NCI-H446 (cell line): ENCODE measurements at places on chromosomes 5 and 9.

DNA sequence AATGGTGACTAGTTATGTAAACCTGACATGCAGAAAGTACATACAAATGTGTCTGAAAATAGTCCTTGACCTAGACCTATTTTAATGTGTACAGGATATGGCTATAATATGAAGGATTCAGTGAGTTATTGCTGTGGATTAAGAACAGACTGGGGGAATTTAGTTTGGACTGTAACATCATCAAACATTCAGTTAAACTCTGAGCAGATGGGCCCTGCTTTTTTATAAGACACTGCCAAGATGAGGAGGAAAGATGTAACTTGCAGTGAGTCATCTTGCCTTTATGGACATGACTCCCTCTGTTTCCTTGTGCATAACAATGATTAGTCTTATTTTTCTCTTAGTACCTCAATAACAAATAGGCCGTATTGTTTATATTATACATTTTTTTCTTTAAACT is 12.2 kb downstream of the PPP3R2 start:
- peak; percentile 5 for DNase-seq

- DNase-seq: no peak
Observed at GRCh38 chr9:123421186-123421585, 65.2 kb downstream of the CRB2 start.

- DNase-seq: peak; percentile 52
Observed at GRCh38 chr5:79464695-79465332, 49.1 kb downstream of the HOMER1 start.

GRCh38 chr9:85008215-85008614 is 338.7 kb downstream of the NTRK2 start:
- DNase-seq: no peak

- no peak for DNase-seq
Observed at GRCh38 chr9:22208846-22209585, 199.9 kb upstream of the CDKN2B start.

- no peak for DNase-seq
Observed at GRCh38 chr9:133506653-133507038, 18.1 kb downstream of the MYMK start.

- DNase-seq: no peak
Observed at GRCh38 chr5:178994580-178995340, at the start of gene GRM6. Gene GRM6, minus strand, starts transcription at chr5:178995320. Its CDS starts 376 bp downstream, at chr5:178994944.

- DNase-seq: no peak
Observed at GRCh38 chr5:127802477-127802865, 99.3 kb downstream of the CCDC192 start.

- no peak for DNase-seq
Observed at GRCh38 chr9:137630679-137631078, 11.9 kb downstream of the EHMT1 start.

DNA sequence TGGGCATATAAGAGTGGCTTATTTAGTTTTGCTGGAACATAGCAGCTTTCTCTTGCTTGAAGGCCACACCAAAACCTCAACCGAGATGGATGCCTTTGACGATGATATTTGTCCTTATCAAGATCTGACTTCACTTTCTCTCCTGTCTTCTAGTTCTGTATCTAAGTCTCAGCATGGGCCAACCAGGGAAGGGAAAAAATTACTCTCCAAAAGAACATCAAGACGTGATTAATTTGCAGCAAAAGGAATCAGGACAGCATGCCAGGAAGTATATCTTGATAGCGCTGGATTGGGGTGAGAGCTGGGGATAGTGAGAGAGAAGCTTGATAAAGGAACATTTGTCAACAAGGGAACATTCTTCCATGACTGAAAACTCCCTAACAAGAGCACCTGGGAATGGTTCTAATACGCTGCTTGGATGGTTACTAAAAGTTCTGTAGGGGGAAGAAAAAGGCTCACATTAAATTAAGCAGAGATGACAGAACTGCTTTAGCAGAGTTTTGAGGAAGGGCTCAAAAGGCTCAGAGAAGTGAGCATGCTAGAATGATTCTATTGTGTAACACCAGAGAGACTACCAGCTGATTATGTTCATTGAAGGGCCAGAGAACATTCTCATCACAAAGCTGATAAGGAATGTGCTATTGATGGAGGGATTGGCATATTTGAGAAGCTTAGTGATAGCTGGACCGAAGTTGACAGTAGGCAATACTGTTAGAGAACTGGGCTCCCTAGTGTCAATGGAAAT is 21.6 kb upstream of the ANXA1 start:
- DNase-seq: no peak

- no peak for DNase-seq
Observed at GRCh38 chr5:146209714-146210113, 6.3 kb downstream of the RBM27 start.

DNA sequence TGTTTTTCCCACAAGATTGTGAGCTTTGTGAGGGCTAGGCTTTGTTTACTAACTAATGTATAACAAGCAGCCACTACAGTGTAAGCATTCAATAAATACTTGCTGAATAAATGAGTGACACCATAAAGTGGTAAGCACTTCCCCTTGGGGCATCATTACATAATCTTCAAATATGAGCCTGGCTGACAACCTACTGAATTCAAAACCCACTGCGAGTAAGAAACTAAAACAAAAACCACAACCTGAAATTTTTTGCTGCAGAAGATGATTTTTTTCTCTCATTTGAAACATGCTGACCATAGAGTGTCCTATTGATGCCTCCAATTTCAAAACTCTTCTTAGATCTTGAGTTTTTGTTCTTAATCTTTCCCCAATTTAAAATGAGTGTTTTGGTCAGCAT is 331.3 kb upstream of the CCNG1 start:
- no peak for DNase-seq

- DNase-seq: no peak
Observed at GRCh38 chr5:149439899-149440542, 60.9 kb upstream of the IL17B start.

GRCh38 chr9:127949827-127950512 is 12.3 kb upstream of the DPM2 start:
- no peak for DNase-seq

DNA sequence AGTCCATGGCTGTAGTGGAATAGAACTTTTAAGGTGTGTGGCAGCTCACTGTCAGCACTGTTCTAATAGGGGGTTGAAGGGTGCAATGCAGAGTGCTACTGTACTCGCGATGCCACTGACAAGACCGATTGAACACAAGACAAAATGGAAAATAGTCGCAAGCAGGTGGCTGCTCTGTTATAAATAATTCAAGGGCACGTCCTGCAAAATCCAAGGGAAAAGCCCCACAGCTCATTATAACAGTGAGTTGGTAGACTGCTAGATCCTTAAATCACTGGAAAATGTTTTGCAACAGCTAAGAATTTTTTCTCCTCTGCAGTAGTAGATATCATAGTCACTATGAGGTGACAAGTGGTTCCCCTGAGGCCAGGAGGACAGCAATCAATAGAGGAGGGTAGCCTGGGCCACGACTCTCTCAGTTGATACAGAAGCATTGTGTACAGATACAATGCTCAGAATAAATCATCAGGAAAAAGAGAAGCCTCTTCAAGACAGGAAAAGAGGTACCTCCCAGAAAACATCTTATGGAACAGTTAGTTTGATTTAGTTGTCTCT is 926.3 kb downstream of the TLE4 start:
- no peak for DNase-seq

- no peak for DNase-seq
Observed at GRCh38 chr5:9545992-9546851, at the start of gene SEMA5A. Gene SEMA5A, minus strand, starts transcription at chr5:9546075. Its CDS starts 166,129 bp downstream, at chr5:9379946.
